ENCODE measurements at places on chromosomes 6 and 20.

DNA sequence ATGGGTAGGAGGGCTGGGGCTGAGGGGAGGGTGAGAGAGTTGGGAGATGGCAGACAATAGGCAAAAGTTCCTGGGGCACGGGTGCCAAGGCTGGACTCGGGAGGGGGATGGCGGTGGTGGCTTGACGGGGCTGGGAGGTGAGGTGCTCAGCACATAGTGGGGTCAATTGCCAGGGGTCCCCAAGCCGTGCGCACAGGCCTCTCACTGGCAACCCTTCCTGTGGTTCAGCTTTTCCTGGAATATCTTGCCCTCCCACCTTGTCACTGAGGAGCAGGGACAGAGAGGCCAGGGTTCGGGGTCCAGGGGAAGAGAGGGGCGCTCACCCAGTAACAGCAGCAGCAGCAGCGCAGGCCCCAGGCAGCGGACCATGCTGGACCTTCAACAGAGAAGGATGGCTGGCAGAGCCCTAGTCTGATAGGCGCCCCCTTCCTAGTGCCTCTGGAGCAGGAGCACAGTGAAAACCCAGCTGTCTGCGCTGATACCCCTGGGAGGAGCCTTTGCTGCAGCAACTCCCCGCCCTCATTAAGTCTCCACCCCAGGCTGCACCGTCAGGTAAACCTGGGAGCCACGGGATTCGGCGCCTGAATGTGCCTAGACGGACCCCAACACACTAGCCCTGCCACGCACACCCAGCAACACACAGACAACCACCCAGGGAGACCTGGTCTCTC is at the start of gene GFRA4:
Gene GFRA4, minus strand, starts transcription at position 369 of the 671 bp plus-strand sequence. Its CDS starts 0 bp downstream, at position 369.
- no peak for DNase-seq

DNA sequence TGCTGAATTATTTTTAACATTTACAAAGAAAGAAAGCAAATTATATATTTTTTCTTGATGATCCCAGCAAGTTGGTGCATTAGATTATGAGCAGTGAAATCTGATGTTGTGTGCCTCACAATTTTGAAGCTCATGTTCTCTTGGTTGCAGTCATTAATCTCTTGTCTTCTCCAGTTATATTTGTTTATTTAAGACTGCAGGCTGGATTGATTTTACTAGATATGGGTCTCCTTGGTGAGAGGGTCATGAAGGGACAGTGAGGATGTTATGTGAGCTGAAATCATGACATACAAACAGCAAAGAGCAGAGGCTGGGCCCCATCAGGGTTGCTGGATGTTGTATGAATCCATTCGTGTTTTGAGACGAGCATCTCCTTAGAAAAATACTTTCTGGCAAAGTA is 64.2 kb upstream of the AKIRIN2 start:
- DNase-seq, result no peak

GRCh38 chr6:118789419-118789818 is 104.5 kb upstream of the ASF1A start:
- no peak for DNase-seq

DNA sequence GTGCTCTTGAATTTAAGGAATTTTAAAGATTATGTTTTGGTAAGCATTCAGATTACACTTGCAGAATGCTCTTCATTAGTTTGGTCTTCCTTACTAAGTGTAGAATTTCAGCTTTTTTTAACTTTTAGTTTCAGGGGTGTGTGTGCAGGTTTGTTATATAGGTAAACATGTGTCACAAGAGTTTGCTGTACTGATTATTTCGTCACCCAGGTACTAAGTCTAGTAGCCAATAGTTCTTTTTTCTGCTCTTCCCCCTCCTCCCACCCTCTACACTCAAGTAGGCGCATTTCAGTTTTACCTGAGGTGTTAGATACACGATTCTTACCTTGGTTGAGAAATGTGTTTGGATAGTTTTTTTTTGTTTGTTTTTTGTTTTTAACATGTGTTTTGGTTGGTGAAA is 68.3 kb downstream of the AFG1L start:
- no peak for DNase-seq

GRCh38 chr6:54988576-54988975 is 142.0 kb downstream of the FAM83B start:
- no peak for DNase-seq

DNA sequence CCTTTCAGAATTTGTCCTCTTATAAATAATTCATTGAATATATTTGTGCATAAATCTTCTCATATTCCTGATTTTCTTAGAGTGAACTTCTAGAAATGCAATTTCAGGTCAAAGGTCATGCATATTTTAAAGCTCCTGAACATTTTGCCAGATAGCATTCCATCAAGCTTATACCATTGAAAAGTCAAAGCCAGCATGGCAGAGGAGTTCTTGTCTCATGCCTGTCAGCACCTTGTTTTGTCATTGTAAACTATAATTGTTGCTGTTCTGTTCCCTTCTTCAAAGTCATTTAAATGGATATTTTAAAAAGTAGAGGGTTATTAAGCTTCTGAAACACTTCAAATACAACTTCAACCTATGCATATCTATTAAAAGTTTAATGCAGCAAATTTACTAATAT is 170.6 kb downstream of the EYA4 start:
- no peak for DNase-seq

DNA sequence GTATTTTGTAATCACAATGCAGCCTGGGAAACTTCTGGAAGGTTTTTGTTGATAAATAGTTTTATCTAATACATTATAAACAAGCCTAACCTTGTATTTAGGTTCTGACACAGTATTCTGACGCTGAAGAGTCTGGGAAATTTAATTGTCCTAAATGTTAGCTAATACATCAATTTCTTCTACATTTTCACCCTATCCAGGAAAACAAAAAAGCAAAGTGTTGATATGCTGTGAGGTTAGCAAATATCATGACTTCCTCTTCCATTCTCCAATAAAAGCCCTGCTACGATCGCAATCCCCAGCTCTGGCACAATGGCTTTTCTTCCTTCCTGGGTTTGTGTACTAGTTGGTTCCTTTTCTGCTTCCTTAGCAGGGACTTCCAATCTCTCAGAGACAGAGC is at the start of gene C6orf58:
Gene C6orf58, plus strand, starts transcription at position 301 of the 400 bp plus-strand sequence. Its CDS starts 12 bp downstream, at position 313.
- no peak for DNase-seq

- no peak for DNase-seq
Observed at GRCh38 chr6:106063448-106063850, 22.7 kb upstream of the PRDM1 start.

DNA sequence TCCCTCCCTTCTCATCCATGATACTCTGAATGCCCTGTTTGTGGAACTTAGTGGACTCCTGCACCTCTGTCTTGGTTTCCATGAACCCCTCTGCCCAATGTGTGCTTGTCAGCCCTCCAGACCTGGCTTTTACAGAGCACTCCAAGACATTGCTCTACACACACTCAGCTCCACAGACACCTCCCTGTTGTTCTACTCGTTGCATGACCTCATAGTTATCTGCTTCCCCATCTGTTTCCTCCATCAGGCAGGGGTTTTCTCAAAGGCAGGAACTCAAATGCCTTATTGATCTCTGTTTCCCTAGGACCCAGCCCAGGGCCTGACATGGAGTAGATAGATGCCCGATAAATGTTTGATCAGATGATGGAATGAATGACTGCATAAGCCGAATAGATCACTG is 13.3 kb downstream of the PLCG1 start:
- no peak for DNase-seq

GRCh38 chr6:145895802-145896201 is 68.4 kb downstream of the SHPRH start:
- DNase-seq, result no peak

- no peak for DNase-seq
Observed at GRCh38 chr6:69953491-69953890, 87.1 kb downstream of the COL19A1 start.
